ENCODE measurements at places on chromosomes 16 and 17. TPM values are rescaled to one million over a fixed set of nuclear protein-coding genes. Genes with fewer than 3 reads are reported as not detected.

DNA sequence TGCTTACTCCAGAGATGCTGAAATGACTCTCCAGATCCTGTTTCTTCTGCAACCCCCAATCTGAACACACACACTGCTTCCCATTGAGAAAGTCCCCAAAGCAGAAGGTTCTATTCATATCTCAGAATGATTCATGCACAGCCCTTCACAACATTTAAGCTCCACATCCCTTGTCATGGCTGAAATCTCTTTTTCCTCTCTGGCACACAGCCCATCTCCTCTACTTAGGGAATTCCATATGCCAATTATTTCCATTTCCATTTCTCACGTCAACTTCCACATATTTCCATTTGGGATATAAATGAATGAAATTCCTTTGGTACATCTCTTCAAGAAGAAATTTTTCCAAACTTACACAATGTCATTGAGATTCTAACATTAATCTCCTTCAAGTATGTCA, 119.6 kb downstream of the CDH11 start:
- DNase-seq: no peak

GRCh38 chr17:630801-631200, 83.8 kb downstream of the VPS53 start:
- DNase-seq: no peak

KRTAP4-4 gene
- not detected for total RNA-seq

- DNase-seq: no peak
These were observed 377.2 kb downstream of the WWOX start for GRCh38 chr16:78476615-78477014.

DNA sequence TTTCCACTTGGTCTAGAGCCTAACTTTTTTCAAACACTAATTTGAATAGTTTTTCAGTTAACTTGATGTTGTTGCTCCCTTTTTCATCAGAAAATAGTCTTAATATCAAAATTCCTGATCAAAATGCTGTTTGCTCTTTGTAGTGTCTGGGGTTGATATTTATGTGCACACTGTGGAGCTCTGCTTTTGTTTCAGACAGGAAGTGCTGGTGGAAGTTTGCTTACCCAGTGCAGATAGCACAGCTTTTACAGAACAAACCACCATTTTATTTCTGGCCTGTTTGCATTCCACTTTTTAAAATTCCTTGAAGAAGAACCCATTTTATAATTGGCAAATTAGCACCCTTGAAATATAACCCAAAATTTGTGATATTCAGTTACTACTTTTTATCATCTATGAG, 125.4 kb downstream of the MRTFB start:
- DNase-seq: no peak

PITPNC1 gene
- total RNA-seq: 11.4 TPM

DNA sequence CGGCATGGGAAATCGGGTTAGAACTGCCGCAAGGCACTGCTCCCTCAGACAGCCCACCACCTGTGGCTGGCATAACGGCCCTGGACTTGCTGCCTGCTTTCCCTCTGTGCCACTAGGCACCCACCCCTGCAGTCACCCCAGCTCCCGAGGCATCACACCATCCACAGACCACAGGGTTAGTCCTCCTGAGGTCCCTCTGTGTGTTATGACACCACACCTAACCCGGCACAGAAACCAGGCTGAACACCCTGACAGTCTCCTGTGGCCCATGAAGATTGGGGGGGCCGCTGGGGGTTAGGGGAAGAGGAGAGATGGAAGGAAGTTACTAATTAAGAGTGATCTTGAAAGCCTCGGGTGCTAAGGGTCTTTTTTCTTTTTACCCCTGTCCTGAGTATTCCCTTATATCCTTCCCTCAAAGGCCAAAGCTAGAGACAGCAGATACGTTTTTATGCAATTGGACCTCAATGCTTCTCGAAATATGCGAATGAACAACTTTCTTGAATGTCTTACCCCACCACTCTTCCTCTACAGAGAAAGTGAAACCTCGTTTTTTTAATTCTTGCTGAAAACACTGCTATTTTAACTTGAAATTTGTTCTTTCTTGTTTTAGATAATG, 7.0 kb downstream of the CYTH1 start:
- DNase-seq: no peak

- DNase-seq: no peak
These were observed 16.8 kb downstream of the KCTD5 start for GRCh38 chr16:2698965-2699750.

DNA sequence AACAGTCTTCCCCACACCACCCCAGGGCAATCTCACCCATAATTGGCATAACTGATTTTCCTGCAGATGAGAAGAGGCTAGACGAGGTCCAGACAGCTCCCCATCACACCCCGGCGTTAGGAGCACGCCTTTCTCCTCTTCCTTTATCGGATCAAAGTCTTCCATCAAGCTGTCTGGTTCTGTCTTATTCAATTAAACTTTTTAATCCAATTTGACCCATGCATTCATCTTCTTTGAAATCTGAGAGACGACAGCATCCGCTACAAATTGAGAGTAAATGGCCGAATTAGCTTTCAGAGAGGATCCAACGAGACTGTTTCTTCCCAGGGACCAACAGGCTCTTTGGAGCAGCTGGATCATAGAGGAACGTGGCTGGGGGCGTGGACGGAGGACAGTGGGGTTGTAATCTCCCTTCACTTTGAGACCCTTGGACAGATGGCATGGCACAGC, 44.4 kb upstream of the GPRC5B start:
- DNase-seq: no peak

MYH8 gene
- not detected for total RNA-seq

DRC3 gene
- total RNA-seq: 2.0 TPM

All from Calu3 (cell line).